ENCODE measurements at places on chromosomes 4 and X. TPM values are rescaled to one million over a fixed set of nuclear protein-coding genes. Genes with fewer than 3 reads are reported as not detected.

GRCh38 chrX:54029529-54030143 lies 14.6 kb downstream of the PHF8 start:
- DNase-seq: peak; percentile 62

SRPK3 gene
- total RNA-seq: under 0.01 TPM

- peak; percentile 64 for DNase-seq
Observed at GRCh38 chrX:118723376-118723775, 4.0 kb upstream of the IL13RA1 start.

DNA sequence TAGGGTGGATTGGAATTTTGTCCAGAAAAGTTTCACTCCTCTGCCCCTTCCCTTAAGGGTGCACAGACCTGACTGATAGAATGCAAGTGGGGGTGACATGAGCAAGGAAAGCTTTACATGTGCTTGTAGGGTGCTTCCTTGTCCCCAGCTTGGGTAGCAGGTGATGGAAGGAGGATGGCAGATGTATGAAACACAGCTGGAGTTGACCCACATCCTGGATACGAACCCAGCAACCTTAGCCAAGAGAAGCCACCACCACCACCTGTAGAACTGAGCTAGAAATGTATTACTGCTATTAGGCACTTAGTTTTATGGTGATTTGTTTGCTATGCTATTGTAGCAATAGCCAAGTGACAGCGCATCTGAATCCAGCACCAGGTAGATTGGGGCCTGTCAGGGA lies 227.4 kb downstream of the HS3ST1 start:
- DNase-seq: no peak

GRCh38 chr4:70589785-70590184 lies 2.3 kb upstream of the AMBN start:
- DNase-seq: no peak

MAGEA12 gene
- not detected for total RNA-seq
